ENCODE measurements at places on chromosomes 12 and 14.

DNA sequence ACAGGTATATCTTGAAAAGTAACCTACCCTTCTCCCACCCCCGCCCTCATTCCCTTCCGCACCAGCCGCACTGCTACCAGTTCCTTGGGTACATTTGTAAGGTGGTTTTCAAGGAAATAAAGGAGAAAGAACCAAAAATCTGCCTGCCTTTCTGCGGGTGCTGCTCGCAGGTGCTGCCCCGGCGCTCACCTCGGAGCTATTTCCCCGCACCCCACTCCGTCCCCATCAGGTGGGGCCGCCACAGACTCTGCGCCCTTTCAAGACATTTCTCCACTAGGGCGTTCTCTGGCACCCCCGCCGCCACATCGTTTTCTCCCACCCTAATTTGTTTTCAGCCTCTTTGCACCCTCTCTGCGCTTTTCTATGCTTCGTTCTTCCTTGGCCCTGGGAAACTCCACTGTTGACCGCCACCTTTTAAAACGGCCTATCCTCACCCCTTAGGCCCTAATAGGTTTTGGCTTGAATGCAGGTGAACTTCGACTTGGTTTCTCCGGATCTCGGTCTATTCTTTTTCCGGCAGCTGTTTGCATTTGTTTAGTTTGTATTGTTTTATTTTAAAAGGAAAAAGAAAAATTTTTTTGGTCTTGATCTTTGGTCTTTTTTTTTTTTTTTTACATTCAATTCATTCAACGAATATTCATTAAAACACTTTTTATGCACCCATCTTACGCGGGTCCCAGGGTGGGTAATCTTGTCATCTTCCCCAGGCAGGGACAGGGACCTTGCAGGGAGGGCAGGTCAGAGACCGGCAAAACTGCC, 3.0 kb downstream of the VSX2 start:
- DNase-seq = no peak

- DNase-seq = no peak
Observed at GRCh38 chr14:67357969-67358354, 1.6 kb downstream of the ATP6V1D start.

DNA sequence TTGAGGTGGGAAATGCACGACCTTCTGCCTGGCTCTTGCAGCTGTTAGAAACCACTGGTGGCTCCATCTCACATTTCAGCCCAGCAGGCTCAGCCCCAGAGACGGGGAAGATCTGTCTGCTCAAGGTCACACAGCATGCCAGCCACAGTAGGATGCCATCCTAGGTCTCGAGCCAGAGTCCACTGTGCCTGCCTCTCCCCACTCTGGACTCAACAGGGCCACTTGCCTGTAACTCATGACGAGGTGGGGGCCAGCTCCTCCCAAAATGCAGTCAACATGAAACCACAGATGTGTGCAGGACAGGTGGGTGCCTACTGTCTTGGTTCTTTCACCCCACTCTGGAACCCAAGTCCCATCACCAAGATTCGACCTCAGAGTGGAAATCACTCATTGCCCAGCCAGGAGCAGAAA, 23.2 kb downstream of the BCL11B start:
- no peak for DNase-seq

DNA sequence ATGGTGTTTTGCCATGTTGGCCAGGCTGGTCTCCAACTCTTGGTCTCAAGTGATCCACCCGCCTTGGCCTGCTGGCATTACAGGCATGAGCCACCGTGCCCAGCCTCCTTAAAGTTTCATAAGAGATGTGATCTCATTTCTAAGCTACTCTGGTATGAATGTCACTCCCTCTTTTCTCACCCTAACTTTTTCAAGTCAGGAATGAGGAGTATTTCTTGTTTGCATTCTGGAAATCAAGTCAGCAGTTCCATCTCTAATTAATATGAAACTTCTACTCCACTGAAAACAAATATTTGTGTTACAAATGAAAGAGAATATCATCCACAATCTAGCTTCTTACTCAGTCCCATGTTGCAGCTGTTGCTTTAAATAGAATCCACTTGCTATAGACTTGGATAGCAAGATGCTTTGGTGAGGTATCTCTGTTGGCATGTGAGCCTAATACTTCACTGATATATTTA, 61.3 kb downstream of the ARF6 start:
- DNase-seq = no peak

GRCh38 chr14:103597623-103598377, 31.2 kb upstream of the KLC1 start:
- peak; percentile 25 for DNase-seq

DNA sequence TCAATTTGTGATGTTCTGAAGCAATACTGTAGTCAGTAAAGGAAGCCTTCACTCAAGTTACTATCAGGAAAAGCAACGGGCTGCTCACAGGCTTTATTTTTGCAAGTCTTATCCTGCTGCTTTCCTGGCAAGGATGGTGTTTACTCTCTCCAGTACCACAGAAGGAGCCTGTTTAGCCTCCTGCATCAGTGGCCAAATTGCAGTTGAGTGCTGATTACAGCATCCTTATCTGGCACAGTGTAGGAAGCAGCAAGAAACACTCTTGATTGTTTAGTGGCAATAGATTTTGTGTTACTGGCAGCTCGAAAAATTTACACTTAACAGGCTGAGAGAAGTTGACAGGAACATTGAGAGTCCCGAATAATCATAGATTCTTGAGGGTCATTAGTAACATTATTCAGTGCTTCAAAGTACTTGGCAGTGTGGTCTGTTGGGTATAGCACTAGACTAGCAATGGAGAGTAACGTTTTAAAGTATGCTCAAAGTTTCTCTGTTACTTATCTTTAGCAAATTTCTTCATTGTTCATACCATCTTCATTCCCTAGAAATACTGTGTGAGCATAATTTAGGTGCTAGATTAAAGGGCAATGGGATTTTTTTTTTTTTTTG, 11.7 kb downstream of the TULP3 start:
- no peak for DNase-seq

- DNase-seq = no peak
Observed at GRCh38 chr14:93946541-93947090, 19.5 kb downstream of the FAM181A start.

- DNase-seq = no peak
Observed at GRCh38 chr12:116171549-116171948, 105.9 kb downstream of the MED13L start.

DNA sequence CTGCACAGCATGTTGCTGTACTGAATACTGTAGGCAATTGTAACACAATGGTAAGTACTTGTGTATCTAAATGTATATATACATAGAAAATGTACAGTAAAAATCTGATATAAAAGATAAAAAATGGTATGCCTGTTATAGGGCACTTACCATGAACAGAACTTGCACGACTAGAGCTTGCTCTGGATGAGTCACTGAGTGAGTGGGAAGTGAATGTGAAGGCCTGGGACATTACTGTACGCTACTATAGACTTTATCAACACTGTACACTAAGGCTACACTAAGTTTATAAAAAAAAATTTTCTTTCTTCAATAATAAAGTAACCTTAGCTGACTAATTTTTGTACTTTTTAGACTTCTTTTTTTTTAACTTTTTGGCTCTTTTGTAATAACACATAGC, 24.2 kb upstream of the NEDD1 start:
- DNase-seq = no peak

GRCh38 chr14:99028041-99028440, 244.0 kb downstream of the BCL11B start:
- no peak for DNase-seq

- DNase-seq = peak; percentile 63
Observed at GRCh38 chr12:6434205-6435140, 10.3 kb upstream of the CD27 start.

GRCh38 chr14:102325791-102326345, 6.3 kb downstream of the ZNF839 start:
- no peak for DNase-seq

DNA sequence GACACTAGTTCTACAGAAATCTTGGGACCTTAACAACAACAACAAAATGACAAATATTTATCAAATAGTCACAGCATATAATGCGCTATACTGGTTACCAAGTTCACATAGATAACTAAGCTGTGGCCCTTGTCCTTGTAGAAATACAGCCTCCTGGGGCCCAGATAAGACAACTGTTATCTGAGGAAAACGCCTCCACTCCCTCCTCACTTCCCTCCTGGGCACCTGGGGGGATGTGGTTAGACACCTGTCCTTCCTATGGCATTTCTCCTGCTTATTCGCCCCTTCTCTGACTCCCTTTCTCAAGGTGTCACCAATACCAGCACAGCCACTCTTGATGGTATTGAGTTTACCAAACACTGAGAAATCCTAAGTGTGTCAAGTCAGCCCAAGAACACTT, 419.4 kb downstream of the RAD51B start:
- DNase-seq = no peak

DNA sequence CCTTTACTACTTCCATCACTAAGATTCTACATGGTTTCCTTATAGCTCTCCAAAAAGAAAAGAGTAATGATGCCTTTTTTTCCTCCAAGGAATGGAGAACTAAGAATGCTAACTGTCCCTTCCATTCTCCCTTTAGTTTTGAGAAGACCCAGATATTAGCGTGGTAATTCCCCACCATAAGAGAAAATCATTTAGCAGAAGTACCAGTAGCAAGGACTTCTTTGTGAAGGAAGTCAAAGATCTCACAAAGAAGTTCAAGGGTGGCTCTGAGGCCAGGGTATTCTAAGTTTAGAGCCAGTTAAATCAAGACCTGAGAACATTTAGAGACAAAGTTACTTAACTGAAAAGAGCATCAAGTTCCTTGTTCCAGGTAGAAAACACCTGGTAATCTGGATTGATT, 7.3 kb downstream of the USP15 start:
- DNase-seq = no peak

DNA sequence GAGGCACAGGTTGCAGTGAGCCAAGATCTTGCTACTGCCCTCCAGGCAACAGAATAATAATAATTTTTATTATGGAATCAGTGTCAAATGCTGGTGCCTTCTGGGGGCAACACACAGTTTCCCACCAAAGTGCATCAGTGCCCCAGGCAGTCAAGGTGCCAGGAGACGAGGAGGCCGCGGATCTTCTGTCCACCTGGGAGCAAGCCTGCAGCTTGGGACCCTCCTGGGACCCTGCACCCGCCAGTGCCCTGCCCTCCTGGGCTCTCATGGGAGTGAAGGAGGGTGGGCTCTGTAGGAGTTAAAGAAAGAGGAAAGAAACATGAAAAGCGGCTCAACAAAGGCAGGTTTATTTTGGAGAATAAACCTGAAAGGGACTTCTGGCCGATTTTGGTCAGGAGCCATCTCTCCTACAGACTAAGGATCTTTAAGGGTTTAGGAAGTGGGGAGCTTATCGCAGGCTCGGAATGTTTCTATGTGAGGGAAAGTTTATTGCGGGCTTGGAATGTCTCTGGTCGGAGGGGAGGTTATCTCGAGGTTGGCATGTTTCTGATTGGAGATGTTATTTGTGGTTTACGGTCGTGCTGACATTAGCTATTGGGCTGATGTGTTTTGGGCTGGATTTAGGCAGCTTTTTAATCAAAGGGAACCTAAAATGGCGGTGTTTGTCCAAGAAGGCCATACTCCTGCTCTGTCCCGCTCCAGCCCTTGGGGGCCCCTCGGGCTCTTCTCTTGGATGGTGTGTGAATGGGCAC, 1.1 kb upstream of the ASPG start:
- DNase-seq = no peak

DNA sequence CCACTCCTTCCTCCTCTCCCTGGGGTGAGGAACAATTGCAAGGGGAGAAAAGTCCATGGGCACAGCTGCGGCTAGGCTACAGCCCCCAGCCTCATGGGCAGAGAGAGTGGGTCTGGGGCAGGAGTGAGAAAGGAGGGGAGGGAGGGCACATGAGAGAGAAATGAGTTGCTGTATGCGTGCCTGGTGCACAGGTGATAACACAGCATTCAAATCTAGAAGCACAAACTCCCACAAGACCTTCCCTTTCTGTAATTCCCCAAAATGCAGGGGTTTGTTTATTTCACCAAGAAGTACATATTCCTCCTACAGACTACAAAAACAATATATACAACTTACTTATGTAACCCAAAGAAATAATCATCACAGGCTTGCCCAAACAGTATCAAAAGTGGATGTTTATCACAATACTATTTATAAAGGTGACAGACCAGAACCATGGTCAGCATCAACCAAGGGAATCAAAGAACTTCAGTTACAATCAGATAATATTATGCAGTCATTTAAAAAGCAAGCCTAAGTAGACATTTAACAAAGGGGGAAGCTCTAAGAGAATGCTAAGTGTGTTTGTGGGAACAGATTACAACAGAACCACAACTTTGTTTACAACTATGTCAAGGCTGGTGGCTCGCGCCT, 54.2 kb downstream of the ITPK1 start:
- no peak for DNase-seq

GRCh38 chr12:84641940-84642545, 270.6 kb downstream of the SLC6A15 start:
- no peak for DNase-seq

DNA sequence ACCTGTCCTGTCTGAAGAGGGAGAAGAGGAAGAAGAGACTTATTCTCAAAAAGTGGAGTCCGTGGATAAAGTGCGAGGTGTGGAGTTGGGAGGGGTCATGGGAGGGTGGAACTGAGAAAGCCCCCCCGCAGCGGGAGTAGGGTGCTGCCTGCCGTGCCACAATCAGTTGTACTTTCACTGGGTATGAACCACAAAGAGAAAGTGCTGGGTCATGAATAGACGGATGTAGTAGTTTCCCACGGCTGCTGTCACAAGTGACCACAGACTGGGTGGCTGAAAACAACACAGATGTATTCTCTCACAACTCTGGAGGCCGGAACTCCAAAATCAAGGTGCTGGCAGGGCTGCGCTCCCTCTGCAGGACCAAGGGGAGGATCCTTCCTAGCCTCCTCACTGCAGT, 5.5 kb downstream of the DNAH10 start:
- peak; percentile 25 for DNase-seq

DNA sequence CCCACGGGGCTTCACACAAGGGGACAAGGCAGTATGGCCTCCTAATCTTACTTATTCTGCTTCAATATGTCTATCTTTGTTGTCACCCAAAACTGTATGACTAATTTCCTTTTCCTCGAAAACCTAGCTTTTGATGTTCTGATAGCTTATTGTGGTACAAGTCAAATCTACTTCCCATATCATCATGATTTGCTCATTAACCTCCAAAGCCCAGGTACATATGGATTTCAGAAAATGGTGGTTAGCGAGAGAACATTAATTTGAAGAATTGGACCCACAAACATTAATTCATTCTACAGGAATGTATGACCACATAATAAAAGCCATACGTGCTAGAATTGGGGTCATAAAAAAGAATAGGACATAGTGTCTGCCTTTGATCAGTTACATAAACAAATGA, 412.5 kb downstream of the CCDC91 start:
- no peak for DNase-seq

GRCh38 chr14:100118396-100119011, 40.9 kb downstream of the DEGS2 start:
- DNase-seq = peak; percentile 14

DNA sequence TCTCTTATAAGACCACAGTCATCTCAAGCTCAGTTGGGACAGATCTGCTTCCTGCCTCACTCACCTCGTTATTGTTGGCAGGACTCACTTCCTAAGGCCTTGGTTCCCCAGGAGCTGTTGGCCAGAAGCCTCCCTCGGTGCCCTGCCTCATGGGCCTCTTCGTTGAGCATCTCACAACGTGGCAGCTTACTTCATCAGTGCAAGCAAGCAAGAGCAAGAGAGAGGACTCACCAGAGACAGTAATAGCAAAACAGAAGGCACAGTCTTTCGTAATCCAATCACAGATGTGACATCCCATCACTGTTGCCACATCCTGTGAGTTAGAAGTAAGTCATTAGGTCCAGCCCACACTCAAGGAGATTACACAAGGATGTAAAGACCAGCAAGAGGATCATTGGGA, 5.1 kb upstream of the NUMB start:
- DNase-seq = peak; percentile 59

GRCh38 chr12:116735084-116735483, 2.8 kb downstream of the SPRING1 start:
- DNase-seq = no peak

GRCh38 chr14:24674204-24674970, 40.4 kb upstream of the GZMB start:
- DNase-seq = peak; percentile 64

All from stimulated activated CD4-positive, alpha-beta T cell treated with anti-CD3 and anti-CD28 coated beads, Interleukin-15, amount 100 ng/mL, for 24 hours (primary cell).